ENCODE measurements at places on chromosomes 4 and X.

GRCh38 chrX:16711893-16712547 lies 449 bp downstream of the CTPS2 start:
- DNase-seq: peak; percentile 23

- DNase-seq: no peak
These were observed 33.9 kb downstream of the SHROOM4 start for GRCh38 chrX:50780144-50780543.

DNA sequence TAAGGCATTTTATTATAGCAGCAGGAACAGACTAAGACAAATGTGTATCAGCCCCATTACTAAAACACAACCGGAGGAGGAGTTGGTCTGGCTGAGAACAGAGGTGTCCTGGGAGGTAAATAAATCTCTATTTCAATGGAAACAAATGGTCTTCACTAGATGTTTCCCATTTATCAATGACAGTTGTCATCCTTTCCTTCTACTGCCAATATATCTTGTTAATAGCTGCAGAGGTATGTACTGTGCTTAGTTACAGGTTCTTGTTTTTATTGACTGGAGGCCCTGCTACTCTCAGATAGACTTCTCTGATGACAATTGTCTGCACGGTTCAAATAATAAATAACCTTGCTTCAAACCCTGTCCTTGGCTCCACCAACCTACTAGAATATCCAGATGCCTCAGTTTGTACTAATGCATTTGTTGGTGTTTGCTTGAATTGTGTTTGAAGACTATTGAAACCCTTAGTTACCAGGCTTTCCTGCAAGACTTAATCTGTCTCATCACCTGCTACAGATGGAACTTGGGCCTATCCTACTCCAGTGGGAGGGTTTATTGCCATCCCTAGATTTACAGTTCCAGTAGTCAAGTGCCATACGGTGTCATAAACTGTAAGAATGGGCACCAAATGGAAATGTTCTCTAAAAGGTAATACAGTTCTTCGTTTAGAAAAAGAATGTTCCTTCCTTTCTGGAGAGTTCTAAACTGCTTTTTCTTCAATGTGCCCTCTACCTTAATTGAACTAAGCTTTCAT lies 29.8 kb upstream of the HPGDS start:
- DNase-seq: no peak

GRCh38 chrX:103183912-103184311 lies 31.0 kb upstream of the BEX4 start:
- no peak for DNase-seq

DNA sequence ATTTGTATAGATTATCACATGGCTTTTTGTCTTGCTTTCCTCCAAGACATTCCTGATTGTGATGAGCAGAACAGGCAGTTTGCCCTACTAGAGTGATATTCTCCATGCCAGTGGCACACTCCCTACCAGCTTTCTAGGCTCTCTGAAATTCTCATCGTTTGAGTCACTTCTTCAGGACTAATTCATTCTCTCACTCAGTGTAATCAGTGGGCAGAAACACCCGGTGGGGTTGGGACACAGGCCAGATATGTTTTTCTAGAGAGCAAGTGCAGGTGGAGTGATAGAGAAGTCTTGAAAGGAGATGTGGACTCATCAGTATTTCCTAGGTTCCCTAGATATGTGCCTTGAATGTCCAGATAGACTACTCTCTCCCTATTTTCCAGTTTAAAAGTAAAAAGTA lies 13.1 kb downstream of the RAB33A start:
- DNase-seq: no peak

GRCh38 chr4:156792462-156793085 lies 179.0 kb downstream of the PDGFC start:
- no peak for DNase-seq

GRCh38 chrX:129797251-129797906 lies 17.6 kb downstream of the SASH3 start:
- no peak for DNase-seq

- DNase-seq: no peak
These were observed 973.7 kb upstream of the AGA start for GRCh38 chr4:178415925-178416324.

- DNase-seq: no peak
These were observed 170.0 kb downstream of the MID1 start for GRCh38 chrX:10450229-10450958.

DNA sequence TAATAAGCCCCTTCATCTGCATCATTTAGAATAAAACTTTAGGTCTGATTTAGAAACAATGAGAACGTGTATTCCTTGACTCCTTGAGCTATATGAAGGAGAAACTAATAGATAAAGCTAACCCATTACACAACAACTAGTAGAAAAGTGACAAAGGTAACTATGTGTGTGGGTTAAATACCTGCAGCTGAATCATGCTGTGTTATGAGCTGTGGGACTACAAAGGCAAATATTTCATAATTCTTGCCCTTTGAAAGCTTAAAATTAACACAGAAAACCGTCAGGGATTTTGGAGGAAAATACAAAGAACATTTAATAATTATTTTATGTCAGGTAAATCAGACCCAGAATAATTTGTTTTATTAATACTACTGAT lies 898 bp upstream of the NDP start:
- no peak for DNase-seq

DNA sequence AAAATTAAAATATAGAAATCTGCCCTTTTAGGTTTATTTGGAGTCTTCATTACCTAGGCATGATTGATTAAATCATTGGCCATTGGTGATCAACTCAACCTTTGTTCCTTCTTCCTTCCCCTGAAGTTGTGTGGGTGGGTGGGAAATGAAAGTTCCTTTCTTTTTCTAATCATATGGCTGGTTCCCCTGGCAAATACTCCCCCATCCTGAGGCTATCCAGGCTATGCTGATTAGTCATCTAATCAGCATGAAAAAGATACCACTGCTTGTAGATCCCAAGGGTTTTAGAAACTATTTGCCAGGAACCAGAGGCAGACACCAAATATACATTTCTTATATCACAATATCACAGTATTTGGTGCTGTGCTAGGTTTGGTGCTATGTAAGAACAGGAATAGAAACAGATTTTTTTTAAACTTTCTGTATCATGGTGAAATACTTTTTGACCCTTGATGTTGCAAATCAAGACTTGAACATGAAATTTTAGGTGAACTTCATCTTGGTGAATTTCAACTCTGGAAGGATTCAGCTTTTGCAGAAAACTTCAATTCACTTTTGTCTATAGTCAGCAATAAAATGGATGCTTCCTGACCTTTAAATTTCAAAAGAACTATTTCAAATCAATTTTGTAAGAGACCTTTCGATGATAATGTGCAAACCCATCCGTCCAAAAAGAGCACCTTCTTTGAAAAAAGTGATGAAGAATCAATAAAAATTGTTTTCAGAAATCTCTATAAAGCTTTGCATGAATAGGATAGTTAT lies 71.1 kb downstream of the CCSER1 start:
- no peak for DNase-seq

DNA sequence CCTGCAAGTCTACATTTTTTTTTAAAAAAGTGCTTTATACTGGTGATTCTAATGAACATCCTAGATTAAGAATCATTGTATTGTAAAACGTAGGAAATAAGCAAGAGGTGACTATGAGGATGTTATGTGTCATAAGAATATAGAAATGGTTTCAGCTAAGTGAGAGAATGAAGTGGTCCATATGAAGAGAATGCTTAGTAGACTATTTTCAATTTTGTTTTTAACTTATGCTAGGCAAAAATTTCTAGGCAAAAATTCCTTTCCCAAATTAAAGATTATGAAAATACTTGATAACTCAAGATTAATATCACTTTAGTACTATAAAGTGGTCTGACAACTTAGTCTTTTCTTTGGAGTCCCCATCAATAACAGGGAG lies 825 bp downstream of the DYNLT3 start:
- DNase-seq: no peak

- no peak for DNase-seq
These were observed 2.5 kb downstream of the AKAP4 start for GRCh38 chrX:50198348-50198747.

DNA sequence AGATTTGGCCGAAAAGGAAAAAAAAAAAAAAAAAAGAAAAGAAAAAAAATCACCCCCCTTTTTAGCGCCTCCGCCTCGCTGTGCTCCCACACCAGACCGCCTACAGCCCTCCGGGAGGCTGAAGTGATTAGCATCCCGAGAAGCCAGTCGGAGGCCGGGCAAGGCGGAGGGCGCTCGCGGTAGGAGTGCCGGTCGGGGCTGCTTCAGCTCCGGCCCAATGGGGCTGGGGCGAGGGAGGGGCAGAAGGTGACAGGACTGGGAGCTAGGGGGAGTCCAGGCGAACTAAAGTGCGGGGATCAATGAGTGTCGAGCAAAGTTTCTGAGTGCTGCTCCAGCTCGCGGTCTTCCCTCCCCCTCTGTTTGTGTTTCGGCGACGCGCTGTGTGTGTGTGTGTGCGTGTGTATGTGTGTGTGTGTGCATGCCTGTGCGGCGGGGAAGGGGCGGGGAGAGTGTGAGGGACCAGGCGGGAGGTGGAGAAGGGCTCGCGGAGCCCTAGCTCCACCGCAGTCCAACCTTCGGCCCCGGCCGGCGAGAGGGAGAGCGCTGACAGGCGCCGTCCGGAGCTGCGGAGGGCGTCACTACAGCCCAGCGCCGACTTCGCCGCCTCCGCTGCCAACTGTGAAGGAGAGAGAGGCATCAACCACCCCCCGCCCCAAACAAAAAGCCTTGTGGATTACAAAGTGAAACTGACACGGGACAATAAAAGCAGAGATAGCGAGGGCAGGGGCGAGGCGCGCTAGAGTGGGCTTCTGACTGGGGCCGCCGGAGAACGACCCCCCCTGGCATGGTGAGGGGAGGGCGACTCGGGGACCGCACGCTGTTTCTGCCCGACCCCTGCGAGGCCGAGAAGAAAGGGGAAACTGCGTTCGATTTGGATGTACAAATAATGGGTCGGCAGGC lies at the start of gene FAT4:
Gene FAT4 (plus strand): TSS at position 280 of the 900 bp plus-strand sequence. CDS start 1,457 bp downstream, outside the sequence.
- peak; percentile 97 for DNase-seq

- DNase-seq: no peak
These were observed 73.4 kb upstream of the EDNRA start for GRCh38 chr4:147407261-147408045.

DNA sequence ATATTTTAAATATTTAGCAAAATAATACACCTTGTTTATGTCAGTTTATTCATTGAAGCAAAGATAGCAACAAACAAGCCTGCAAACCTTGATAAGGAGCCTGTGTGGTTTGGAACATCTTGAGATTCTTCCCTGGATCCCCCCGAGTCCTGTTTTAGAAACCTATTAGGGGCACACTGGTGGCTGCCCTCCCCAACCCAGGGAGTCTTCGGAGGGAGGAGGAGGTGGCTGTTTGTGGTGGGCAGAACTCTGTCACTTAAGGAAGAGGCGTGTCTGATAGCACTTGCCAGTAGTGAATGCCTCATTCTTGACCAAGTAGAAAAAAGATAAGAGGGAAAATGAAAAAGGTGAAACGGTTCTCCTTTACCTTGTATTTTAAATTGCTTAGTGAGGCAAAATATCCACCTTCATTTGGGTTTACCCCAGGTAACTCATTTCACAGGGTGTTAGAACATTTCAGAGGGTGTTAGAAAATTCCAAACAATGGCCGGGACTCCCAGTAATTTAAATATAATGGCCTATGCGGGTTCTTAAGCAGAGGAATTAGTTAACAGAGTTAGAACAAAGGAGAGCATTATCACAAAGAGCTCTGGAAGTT lies 10.4 kb downstream of the KIT start:
- no peak for DNase-seq

DNA sequence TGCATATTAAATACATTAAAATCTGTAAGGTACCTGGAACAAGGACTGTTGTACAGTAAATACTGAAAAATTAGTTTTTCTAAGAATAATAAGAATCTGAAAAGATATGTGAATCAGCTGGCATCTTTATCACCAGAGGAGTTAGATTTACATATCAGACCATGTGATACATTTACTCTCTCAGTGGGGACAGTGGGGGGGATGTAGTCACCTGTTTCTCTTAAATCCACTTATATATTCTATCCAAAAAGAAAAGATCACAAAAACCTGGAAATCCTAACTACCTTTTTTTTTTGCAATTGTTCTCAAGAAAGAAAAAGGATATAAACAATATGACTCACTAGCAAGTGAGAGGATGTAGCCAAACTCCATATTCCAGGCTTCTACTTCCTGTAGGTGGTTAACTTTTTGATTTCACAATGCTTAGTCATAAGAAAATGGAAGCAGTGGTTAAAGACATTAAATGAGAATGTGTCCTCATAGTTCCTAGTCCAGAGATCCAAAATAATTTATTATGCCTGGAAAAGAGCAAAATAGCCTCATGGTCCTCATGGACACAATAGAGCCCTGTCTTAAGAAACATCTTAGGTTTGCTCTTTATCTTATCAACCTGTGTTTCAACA lies 22.5 kb upstream of the MYOZ2 start:
- DNase-seq: no peak

DNA sequence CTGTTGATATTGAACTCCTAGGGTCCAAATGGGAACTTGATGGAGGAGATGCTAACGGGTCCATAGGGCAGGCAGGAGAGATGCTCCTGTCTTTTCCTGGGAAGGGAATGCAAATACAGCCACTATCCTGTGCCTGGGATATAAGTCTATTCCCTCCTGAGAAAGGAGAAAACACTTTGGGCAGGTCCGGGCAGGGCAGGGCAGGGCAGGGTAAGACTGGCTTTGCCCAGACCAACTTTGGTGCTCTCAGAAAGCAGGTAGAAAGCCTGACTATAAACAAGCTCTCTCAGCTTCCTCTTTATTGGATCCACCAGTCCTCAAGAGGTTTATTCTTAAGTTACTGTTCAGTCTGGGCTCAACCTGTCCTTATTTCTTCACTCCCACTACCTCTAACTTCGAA lies 232.3 kb downstream of the PTTG2 start:
- no peak for DNase-seq

DNA sequence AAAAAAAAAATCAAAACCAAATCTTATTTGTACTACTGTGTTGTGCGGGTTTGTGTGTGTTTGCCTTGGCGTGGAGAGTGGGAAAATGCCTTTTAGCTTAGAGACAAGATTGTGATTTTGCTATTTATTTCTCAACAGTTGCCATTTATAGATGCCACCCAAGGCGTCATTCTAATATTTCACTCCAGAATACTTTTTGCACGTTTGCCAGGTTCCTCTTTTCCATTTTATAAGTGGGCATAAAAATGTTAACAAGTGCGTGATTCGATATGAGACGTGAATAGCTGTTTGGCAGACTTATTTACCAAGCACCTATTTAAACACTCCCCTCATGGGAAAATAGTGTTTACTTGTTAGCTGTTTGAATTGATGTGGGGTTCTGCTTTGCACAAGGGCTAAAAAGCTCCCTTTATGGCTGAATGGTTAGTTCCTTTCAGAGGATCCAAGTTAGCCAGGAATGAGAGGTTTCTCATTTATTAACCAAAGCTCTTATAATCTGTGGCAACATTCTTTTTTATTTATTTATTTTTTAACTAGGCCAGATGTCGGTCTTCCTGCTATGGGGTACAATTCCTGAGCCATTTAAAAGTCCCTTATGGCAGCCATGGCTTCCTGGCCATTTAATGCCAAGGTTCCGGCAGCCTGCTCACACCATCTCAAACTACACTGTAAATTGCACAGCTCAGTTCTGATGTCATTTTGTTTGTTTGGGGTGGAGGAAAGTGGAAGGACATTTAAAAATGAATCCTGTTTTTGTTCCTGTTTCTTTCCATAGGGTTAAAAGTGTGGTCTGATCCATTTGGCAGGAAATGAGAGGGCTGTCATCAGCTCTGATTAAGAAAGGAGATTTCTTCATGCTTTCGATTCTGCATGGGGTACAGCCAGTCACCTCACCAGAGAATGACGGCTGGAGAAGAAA lies 14.6 kb downstream of the SMIM20 start:
- no peak for DNase-seq
